ENCODE measurements at places on chromosomes 5 and 9.

DNA sequence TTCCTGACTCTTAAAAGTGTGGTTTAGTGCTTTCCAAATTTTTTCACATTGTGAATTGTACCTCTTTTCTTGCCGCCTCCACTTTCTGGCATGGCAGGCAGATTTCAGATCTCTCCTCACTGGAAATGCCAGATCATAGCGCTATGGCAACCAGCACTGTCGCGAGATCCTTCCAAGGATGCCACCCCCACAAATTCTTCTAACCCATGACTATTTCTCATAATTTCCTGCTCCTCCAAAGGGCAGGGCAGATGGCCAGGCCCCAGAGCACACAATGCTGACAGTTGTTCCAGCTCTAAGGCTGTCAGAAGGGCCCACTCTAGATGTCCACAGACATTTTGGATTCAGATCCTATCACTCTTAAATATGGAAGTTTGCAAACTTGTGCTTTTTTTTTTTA is 446.2 kb upstream of the RIOK2 start:
- DNase-seq = no peak

DNA sequence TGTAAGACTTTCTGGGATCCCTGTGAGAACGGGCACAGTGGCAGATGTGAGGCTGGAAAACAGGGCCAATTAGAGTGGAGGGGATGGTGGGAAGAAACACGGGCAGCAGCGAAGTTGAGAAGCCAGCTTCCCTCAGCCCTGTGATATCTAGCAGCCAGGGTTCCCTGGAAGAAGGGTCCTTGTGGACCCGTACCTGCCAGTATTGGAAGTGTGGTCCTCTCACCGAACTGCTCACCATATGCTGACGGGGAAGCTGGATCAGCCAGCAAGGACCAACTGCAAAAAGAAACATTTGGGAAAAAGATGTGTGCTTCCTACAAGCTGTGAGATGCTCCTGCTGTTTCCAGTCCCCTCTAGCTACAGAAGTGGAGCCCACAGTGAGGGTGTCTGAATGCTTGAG is 13.6 kb downstream of the CKMT2 start:
- no peak for DNase-seq

- DNase-seq = no peak
These were observed 156.4 kb upstream of the COX7C start for GRCh38 chr5:86461169-86461956.

GRCh38 chr5:1214936-1215220 is 10.3 kb upstream of the SLC6A18 start:
- DNase-seq = no peak

GRCh38 chr5:14218480-14218879 is 75.3 kb downstream of the TRIO start:
- no peak for DNase-seq

DNA sequence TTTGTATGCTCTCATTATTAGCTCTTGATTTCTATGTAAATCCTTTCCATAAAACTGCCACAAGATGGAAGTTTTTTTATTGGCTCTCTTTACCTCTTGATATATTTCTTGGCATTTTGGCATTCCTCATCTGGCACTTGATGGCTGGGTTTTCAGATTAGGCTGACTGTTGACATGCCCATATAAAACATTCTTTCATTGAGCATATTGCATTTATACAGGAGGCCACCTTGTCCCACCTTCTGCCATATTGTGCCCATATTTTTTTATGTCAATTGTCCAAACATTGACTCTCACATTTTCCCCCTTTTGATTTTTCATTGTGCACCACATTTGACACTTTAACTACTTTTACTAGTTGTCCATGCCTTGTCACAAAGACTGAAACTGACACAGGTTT is 182.9 kb downstream of the MEF2C start:
- no peak for DNase-seq

- no peak for DNase-seq
These were observed 4.0 kb downstream of the ST6GALNAC4 start for GRCh38 chr9:127912882-127913281.

- DNase-seq = no peak
These were observed 80.8 kb downstream of the LMNB1 start for GRCh38 chr5:126857472-126858410.

DNA sequence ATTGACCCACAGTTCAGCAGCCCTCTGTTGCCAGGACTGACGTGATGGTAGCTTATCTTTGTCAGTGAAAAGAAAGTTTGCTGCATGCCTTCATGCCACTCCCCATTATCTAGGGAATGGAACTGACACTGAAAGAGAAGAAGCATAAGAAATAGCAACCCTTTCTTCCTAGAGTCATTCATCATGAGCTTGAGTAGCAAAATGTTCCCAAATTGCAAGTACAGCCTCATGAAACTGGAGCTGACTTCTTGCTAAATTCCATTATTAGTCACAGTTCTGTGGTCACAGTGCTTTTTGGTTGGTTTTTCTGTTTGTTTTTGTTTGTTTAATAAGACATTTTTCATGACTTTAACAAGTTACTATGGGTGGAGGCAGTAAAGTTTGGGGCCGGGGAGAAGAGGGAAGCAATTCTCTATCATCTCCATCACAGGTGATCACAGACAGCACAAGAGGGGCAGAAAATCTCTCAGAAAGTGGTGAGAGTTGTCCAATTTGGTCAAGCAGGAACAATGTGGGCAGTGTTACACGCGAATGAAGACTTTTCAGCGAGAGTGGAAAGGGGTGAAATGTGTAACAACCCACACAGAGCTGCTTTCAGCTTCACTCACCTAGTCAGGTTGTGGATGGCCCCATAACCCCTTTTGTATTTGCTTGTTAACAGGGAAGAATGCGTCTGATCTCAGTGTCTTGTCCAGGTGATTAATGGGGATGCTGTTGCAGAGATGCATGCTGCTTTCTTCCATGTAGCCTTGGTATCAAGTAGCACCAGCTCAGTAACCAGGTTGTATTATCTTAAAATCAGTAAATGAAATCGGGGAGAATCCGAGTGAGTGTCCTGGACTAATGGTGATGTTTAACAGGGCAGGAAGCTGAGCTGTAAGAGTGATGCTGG is 440.4 kb downstream of the DMRT2 start:
- DNase-seq = no peak

- DNase-seq = no peak
These were observed 135.9 kb upstream of the MARCHF11 start for GRCh38 chr5:16315501-16315900.

Measured in activated naive CD8-positive, alpha-beta T cell treated with anti-CD3 and anti-CD28 coated beads, Interleukin-2, amount 50 U/mL, for 16 hours (primary cell).